NCI-H1930 (cell line): ENCODE measurements at places on chromosomes 7 and 10.

- DNase-seq: no peak
Observed at GRCh38 chr7:30634193-30634626, 39.5 kb downstream of the GARS1 start.

DNA sequence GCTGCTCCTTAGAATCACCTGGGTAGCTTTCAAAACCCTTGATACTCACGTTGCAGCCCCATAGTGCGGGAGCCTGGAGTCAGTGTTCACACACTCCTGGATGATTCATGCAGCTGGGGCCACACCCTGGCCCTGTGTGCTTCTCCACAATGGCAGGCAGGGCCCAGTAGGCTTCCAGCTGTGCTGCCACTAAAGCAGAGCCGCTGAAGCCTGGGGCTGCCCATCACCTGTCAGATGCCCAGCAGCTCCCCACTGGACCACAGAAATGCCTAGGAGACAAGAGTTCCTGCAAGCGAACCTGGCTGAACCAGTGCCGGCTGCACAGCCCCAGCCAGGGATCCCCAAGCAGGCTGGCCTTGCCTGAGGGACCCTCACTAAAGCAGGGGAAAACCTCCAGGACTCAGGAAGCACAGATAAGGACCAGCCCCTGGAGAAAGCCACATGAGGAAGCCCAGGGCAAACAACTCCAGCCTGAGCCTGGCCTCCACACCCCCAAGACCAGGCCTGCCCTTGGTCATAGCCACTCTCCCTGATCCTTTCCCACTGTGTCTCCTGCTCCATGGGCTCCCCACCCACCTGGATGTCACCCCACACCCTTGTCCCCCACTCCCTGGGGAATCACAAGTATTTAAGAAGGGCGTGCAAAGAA lies 111.9 kb downstream of the GRID1 start:
- DNase-seq: no peak

GRCh38 chr7:90629297-90629918 lies 33.3 kb downstream of the CDK14 start:
- DNase-seq: peak; percentile 7

DNA sequence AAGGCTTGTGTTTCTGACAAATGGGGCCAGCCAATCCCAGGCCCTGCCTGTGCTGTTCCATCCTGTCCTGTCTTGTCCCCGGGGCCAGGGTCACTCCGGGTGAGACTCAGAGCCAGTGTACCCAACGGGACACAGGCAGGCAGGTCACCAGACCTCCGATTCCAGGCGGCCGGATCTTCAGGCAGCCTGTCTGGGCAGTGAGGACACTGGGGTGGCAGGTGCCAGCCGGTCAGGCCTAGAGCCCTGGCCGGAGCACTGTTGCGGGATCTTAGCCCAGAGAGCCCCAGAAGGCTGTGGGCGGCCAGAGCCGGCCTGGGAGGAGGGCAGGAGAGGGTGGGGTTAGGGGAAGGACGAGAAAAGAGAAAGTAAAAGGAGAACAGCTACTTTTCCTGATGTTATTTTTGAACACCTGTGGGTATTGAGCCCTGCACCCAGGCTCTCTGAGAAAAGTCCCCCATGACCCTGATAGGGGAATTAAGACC lies 134.3 kb upstream of the TNRC18 start:
- no peak for DNase-seq

GRCh38 chr10:80504158-80504811 lies 33.4 kb upstream of the SH2D4B start:
- DNase-seq: no peak

DNA sequence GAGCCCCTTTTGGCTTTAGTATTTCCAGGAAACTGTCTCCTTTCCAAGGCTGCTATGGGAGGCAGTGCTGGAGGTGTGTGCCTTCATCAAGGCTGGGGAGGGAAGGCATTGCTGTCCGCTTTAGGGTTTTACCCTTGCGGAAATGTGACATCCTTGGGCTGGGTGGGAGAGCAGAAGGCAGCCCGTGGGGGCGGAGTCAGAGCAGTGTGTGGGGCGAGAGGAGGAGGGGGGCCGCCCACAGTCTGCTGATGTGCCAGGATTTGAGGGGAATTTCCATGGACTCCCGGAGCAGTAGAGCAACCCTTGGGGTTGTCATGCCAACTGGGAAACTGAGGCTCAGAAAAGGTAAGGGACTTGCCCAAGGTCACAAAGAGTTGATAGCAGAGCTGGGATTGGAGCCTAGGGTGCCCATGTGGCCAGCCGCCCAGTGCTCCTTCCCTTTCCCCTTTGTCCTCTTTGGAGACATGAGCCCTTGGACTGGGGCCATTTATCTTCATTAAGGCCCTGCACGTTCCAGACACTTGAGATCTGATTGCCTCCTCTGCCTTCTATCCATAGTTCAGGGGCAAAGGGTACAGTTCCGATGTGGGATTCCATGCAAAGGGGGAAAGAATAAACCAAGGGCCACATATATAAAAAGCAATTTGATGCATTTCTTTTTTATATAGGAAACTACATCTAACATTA lies 22.2 kb downstream of the TSPAN15 start:
- no peak for DNase-seq

GRCh38 chr7:36764929-36765328 lies 40.6 kb upstream of the AOAH start:
- no peak for DNase-seq

- no peak for DNase-seq
Observed at GRCh38 chr10:89550509-89550908, 15.1 kb upstream of the SLC16A12 start.

DNA sequence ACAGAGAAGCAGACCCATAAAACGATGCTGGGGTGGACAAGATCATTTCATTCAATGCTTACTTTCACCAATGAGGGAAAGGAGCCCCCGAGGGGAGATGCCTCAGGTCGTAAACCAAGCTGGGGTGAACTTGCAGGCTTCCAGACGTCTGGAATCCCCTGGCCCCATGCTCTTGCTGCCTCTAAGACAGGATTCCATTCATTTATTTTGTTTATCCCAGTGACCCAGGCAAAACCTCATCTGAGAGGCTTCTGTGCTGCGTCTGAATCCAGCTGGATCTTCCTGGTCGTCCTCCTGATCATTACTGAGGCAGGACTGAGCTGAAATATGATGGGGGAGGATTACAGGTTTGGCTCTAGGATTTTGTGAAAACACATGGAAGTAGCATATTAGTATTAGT lies 182.9 kb downstream of the MYOF start:
- DNase-seq: no peak

- no peak for DNase-seq
Observed at GRCh38 chr7:109901926-109902325, 1189.0 kb upstream of the LRRN3 start.

DNA sequence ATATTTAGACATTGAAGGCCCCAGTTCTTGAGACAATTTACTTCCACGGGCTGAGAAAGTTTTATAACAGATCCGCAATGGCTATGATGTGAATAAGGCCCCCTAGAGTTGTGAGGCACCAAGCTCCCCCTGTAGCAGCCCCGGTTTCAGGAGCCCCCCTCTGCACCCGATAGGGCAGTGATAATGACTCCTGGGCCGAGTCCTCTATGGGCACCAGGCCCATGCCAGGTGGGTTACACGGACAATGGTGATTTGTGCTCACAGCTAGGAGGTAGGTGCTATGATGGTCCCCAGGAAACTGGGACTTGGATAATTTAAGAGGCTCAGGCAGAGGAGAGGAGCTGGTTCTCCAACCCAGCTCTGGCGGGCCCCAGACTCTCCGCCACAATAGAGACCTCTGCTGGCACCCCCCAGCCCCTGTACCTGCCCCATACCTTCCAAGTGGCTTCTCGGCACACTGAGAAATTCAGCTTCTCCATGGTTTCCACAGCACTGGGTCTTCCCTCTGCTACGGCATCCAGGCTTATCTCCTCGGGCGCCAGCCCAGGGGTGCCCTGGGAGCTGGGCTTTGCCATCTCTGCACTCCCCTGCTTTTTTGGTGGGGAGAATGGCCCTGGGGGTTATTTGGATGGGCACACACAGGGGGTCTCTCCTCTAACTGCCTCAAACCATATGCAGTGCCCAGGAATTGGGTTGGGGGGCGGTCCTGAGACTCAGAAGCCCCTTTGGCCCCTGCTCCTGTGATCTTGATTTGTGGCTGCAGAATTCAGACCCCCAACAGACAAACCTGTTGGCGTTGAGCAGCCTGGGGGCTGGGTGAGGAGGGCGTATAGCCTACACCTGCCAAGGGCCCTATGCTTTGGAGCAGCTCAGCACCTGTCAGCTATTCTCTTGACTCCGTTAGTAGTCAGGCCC lies 12.2 kb upstream of the KCP start:
- no peak for DNase-seq
